Activated CD8-positive, alpha-beta memory T cell treated with anti-CD3 and anti-CD28 coated beads for 24 hours (primary cell): ENCODE measurements at places on chromosomes 7 and 10.
A peak's percentile ranks its signal among the peaks of the same experiment; 100 is the strongest.

DNA sequence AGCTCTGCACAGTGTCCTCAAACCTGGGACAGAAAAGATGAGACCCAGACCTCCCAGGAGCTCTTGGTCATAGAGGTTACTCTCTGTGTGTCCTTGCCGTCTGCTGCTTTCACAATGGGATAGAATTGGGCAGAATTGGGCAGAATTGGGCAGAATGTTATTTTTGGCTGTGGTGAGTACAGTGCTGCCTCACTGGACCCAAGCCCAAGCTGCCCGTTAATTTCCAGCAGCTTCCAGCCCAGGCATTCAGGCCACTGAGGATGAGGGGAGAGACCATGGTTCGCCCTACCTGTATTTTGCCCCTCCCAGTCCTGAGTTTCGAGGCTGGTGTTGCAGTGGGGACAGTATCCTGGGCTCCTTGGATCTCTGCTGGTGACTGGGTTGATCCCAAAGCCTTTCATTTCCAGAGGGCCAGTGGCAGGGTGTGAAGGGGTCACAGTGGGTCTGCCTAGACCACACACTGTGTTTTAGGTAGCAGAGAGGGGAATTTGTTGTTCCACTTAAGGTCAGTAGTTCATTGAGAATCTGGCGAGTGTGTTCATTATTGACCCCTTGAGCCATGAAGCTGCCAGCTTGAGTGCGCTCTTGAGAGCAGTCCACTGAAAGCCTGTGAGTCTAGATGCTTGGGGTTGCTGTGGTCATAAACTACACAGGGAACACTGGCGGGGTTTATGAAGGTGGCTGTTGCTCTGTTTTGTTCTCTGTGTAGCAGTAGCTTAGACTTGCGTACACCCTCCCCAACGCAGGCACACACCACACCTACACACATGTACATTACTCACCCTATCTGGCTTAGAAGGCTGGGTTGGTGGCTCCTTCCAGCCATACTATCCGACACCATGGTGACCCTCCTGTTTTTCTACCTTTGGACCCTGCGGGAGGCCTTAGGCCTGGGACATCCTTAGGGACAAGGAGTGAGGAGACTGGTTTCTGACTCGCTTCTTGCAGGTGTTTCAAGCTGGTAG is 23.5 kb downstream of the NACAD start:
- DNase-seq, result peak; percentile 43

DNA sequence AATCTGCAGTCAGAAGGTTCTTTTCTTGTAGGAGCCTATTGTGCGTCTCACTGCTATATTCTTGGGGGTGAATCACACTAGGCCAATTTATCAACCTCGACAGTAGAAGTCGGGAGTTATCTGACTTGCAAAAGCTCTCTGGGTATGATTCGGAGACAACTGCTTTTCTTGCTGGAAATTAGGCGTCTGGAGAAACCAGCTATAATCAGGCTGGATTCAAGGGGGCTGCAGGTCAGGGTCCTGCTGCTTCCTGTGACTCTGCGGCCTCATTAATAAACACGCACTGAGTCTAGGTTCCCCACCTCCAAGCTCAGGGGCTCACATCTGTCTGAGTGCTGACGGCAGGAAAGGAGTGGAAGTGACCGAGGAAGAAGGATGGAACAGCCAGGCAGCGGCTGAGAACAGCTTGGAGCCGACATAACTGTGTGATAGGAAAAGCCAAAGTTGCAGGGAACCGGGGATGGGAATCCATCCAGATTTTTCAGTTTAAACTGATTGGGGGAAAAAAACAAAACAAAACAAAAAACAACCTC is 184.6 kb downstream of the FANK1 start:
- no peak for DNase-seq

GRCh38 chr10:3865565-3865964 is 80.6 kb upstream of the KLF6 start:
- no peak for DNase-seq

DNA sequence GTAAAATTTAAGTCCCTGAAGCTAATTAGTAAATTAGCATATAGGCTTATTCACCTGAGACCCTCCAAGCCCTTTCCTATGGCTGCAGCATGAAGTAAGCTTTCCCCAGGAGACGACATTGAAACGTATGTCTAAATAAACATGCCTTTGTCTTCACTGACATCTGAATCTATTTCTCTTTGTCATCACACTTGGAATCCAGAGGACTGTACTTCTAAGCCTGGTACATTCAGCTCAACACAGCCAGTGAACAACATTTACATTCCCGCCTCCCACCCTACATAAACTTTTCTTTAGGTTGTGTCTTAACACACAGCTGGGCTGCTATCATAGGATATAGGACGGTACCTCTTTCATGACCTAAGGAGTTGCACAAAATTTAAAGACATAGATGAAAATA is 414.4 kb downstream of the SFMBT2 start:
- DNase-seq, result no peak

DNA sequence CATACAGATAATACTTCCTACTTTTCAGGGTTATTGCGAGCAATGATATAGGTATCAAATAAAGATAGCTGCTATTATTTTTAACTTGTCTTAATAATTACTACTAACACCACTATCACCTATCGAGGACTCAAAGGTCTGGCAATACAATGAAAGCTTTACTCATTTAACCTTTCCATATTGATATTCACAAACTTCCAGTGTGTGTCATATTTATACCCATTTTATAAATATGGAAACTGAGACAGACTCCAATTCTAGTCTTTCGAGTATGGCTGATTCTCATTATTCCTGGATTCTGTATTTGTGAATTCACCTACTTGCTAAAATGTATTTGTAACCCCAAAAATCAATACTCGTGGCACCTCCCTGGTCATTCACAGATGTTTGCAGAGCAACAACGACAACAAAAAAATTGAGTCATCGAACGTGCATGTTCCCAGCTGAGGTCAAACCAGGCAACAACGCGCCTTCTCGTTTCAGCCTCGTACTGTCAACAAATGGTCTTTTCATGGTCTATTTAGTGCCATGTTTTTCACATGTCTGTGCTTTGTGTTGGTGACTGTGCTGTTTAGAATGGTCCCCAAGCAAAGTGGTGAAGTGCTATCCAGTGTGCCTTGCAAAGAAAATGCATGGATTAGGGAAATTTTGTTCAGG is 51.7 kb downstream of the SMURF1 start:
- no peak for DNase-seq

GRCh38 chr10:30830315-30831230 is 201.0 kb upstream of the LYZL2 start:
- no peak for DNase-seq

DNA sequence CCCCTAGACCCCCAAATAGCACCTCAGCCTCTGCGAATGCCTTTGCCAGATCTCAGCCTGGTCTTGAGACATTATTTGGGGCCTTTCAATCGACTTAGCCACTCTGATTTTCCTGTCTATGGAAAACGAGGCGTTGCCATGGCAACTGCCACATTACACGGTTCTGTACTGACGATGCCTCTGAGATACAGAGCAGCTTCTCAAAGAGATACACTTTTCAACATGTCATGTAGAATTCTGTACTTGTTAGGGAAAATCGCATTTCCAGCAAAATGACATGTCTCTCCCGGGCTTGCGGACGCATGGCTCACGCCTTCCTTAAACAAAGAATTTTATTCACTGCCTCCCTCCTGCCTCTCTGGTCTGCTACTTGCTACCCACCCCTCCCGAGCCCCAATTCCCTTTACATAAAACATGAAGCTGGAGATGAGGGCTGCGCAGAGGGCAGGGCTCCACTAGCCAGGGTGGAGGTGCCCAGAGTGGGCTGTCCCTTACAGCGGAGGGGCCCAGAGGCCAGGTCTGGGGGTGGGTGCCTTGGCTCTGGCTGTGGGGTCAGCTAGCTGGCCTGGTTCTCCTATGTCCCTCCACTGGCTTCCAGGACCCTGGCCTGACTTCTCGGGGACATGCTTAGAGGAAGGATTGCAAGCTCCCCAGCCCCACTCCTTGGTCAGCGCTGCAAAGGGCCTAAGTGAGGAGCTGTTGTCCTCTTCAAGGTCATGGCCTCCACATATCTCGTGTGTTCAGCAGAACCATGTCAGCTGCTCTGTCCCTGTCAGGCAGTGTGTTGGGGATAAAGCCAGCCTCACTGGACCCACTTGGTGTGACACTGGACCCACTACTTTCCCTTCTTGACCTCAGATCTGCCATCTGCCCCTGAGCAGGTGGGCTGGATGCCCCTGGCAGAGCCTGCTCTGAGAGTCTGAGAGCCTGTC is 342.5 kb downstream of the RPS24 start:
- DNase-seq, result no peak

- DNase-seq, result no peak
Observed at GRCh38 chr10:99633832-99634231, 13.6 kb upstream of the SLC25A28 start.

DNA sequence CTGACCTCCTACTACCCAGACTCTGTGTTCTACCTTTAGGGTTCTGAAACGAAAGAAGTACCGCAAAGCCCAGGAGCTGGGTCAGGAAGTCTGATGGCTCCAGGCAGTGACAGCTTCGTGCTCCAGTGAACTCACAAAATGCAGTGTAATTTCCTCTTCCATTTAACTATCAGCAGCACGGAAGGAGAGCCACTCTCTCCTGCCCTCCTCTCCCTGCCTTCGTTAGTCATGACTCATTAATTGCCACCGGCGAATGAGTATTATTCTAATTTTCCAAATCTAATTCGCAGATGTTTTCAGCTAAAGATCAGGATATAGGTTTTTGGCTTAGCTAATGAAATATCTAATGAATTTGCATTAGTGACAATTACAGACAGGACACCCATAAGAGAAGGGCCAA is 1262.0 kb downstream of the TYW1 start:
- DNase-seq, result no peak

GRCh38 chr7:33685503-33685902 is 219.8 kb upstream of the BMPER start:
- DNase-seq, result no peak

DNA sequence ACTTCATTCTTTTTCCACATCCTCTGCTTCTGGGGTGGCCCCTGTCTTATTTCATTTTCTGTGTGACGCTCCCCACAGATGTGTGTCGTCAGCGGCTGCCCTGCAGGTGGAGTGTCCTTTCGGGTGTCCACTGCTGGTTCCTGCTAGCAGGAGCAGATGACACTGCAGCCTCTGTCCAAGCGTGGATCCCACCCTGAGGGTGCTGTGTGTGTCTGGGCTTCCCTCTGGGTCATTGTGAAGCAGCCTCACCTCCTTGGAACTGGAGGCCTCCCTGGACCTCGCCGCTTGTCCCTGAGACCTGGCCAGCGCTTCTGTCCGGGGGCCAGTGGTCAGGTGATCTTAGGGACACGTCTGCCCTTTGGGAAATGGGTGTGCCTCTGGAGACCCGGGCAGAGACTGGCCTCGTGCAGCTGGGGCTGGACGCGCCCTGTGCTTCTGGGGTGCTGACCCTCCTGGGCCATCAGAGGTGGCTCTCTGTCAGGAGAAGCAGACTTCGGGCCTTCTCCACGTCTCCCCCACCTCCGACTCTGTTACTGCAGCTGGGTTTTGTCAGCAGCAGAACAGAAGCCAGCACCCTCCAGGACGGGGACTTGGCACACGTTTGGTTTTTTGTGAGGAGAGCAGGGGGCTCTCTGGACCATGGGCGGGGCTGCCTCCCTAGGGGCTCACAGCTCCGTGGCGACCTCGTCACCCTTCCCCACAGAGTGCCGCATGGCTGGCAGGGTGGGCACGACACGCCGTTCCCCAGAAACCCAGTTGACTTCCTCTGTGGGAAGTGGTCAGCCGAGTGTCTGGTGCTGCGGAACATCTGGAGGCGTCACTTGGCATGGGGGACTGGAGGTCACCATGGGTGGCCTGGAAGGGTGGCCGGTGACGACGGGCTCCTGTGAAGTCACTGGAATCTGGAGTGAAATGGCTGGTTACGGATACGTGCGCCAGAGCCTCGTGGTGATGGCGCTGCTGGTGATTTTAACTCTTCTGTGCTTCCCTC is 48.4 kb downstream of the INPP5A start:
- DNase-seq, result no peak

GRCh38 chr7:94507462-94507861 is 2.1 kb upstream of the CASD1 start:
- DNase-seq, result no peak

- no peak for DNase-seq
Observed at GRCh38 chr7:14850039-14850438, 52.5 kb downstream of the DGKB start.

GRCh38 chr7:155222061-155222460 is 75.6 kb upstream of the INSIG1 start:
- DNase-seq, result no peak

DNA sequence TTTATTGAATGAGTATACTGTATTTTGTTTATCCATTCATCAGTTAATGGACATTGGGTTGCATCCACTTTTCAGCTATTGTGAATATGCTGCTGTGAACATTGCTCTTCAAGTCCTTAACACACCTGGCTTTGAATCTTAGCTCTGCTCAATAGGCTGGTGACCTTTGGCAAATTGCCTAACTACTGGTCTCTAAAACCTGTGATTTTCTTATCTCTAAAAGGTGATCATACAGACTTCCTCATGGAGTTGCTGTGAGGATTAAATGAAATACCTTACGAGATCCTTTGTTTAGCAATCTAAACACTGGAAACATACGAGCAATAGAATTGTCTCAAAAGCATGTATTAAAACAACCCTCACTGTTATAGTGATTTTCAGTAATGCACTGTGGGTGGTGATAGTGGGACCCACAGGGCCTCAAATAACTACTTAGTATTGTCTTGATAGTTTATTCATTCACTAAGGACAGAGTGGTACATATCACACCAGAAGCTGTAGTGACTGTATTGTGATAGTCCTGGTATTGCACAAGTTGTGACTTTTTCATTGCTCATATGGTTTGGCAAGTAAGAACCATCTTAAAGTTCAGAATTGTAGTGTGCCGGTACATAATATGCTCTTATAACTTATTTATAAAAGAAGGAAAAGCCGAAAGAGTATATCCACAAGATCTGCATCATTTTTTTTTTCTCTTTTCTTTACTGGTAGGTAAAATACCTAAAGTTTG is 257.6 kb downstream of the EXOC4 start:
- no peak for DNase-seq

GRCh38 chr10:69732147-69732825 is 69.4 kb upstream of the COL13A1 start:
- no peak for DNase-seq

DNA sequence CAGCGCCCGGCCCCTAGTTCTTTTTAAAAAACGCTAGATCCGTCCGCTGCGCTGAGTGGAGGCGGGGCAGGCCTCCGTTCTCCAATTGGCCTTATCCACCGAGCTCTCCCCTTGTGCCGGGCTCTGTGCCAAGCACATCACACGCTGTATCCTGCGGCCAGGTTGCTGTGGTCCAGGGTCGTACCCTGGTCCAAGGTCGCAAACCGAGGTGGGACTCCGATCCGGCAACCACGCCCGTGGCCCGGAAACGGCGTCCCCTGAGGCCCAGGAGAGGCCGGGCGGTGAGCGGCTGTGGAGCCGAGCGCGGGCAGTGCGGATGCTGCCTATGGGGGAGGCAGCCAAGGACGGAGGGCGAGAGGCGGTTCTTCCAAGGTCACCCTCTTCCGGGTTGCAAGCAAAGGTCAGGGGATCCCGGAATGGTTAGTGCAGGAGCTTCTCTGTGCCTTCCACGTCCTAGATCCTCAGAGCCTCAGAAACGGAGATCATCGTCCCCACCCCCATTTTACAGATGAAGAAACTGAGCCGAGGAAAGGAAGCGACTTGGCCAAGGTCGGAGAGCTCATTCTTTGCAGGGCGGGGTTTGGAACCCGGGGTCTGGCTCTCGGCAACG is 72.4 kb upstream of the LRRC4 start:
- DNase-seq, result peak; percentile 72

GRCh38 chr7:36280840-36281812 is 108.5 kb upstream of the ANLN start:
- no peak for DNase-seq
